GM23248 (cell line): ENCODE measurements at places on chromosomes 7 and 10. TPM values are rescaled to one million over a fixed set of nuclear protein-coding genes. Genes with fewer than 3 reads are reported as not detected.

GRCh38 chr7:41063116-41063515, 639.8 kb downstream of the INHBA start:
- no peak for DNase-seq

DNA sequence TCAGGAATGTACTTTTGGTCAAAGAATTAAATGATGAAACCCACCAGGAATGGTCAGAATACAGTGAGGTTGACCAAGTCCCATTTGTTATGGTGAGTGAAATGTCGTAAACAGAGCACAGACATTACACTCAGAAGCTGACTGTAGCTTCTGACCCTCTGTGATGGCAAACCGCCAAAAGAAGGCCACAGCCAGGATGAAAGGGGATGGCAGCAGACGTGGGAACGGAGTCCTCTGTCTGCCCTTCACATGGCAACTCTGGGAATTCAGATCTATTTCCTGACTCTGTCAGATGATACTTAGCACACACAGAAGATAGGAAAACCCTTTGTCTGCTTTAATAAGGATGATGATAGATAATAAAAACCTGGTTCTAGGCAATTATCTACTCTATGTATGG, 757.1 kb downstream of the SORCS3 start:
- no peak for DNase-seq

The C10orf71 gene
- total RNA-seq = not detected in 2 replicates

The NUTM2E gene
- not detected in 2 replicates for total RNA-seq

The DNAH11 gene
- 0.51 and 3.1 TPM in 2 replicates for total RNA-seq
